Kidney (tissue), 22 donors: ENCODE measurements at places on chromosomes 3 and 15.

DNA sequence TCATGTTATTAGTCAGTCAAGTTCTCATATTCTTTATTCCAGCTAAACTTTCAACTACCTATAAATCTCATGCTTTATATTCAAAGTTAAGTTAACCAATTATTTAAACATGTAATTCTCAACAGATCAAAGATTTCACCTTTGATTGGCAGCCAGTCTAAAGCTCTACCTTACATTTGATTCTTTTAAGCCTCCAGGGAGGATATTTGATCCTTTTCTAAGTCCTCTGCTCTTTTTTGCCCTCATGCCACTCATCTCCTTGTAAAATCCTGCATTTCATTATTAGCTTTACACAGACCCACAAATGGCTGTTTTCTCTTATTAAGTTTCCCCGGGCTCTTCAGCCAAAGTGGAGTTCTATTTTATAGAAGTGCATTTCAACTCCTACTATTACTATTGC lies 134.1 kb downstream of the NLGN1 start:
- no peak overlapping the region for H3K27ac ChIP-seq
- no peaks in the 10 kb centered on the region for H3K36me3 ChIP-seq
- H3K4me3 ChIP-seq, result no peak overlapping the region

DNA sequence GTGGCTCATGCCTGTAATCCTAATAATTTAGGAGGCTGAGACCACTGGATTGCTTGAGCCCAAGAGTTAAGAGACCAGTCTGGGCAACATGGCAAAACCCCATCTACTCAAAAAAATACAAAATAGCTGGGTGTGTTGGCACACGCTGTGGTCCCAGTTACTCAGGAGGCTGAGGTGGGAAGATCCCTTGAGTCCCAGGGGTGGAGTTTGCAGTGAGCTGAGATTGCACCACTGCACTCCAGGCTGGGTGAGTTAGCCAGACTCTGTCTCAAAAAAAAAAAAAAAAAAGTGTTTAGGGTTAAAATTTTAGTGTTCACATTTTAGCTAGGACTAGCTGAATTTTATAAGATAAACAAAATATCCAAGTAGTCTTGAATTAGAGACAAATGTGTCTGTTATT lies 1340.1 kb upstream of the EPHA6 start:
- H3K27me3 ChIP-seq, result no peaks in the 10 kb centered on the region
- no peaks in the 10 kb centered on the region for H3K36me3 ChIP-seq
- H3K27ac ChIP-seq, result no peak overlapping the region
- no peaks in the 10 kb centered on the region for H3K4me1 ChIP-seq
- no peak overlapping the region for H3K4me3 ChIP-seq
- DNase-seq, result no peak

- DNase-seq, result no peak
- no peaks in the 10 kb centered on the region for H3K36me3 ChIP-seq
- H3K27ac ChIP-seq, result no peak overlapping the region
- H3K4me1 ChIP-seq, result peaks cover 10% of the 10 kb centered on the region
Observed at GRCh38 chr15:89192136-89192535, 29.2 kb downstream of the RLBP1 start.

GRCh38 chr3:33795131-33795530 lies 3.3 kb upstream of the PDCD6IP start:
- no peaks in the 10 kb centered on the region for H3K4me1 ChIP-seq
- no peaks in the 10 kb centered on the region for H3K36me3 ChIP-seq
- H3K4me3 ChIP-seq, result no peak overlapping the region
- H3K27me3 ChIP-seq, result no peaks in the 10 kb centered on the region
- DNase-seq, result no peak
- H3K27ac ChIP-seq, result no peak overlapping the region

DNA sequence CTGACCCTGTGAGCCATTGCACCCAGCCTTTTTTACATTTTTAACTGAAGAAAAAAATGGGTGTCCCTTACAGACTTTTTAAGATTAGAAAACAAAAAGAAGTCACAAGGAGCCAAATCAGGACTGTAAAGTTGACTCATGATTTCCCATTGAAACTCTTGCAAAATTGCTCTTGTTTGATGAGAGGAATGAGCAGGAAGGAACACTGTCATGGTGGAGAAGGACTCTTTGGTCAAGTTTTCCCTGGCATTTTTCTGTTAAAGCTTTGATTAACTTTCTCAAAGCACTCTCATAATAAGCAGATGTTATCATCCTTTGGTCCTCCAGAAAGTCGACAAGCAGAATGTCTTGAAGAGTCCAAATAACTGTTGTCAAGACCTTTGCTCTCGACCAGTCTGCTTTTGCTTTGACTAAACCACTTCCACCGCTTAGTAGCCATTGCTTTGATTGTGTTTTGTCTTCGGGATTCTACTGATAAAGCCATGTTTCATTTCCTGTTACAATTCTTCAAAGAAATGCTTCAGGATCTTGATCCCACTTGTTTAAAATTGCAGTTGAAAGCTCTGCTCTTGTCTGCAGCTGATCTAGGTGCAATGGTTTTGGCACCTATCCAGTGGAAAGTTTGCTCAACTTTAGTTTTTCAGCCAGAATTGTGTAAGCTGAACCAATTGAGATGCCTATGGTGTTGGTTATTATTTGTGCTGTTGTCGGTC lies 369.4 kb downstream of the MAGI1 start:
- H3K36me3 ChIP-seq, result no peaks in the 10 kb centered on the region
- no peaks in the 10 kb centered on the region for H3K4me1 ChIP-seq
- DNase-seq, result no peak
- H3K27ac ChIP-seq, result no peak overlapping the region

DNA sequence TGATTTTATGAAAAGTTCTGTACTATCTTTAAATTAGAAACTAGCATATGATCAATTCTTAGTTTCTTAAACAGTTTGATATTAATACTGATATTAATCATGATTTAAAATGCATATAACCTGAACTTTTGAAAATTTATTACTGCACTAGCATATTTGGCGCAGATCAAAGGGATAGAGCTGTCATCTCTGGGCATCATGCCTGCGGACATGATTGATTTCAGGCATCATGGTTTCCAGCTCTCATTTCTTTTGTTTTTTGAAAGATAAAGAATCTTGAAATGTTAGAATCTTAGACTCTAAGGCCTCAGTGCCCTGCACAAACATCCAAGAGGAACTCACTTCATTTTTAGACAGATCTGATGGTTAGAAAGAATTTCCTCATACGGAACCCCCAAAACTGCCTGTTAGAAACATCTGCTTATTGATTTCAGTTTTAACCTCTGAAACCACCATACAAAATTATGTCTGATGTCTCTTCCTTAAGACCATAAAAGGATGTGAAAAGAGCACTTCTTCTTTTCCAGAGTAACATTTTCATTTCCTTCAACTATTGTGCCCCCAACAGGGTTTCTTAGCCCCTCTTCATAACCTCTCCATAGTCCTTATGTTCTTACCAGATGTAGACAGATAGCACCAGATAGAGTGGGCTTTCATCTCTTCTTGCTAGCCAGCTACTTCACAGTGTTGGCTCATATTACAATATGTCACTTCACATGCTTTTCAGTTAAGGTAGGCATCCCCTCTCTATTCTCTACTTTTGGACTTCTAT lies 110.8 kb downstream of the BBX start:
- no peaks in the 10 kb centered on the region for H3K36me3 ChIP-seq
- no peak for DNase-seq
- H3K27me3 ChIP-seq, result no peaks in the 10 kb centered on the region

DNA sequence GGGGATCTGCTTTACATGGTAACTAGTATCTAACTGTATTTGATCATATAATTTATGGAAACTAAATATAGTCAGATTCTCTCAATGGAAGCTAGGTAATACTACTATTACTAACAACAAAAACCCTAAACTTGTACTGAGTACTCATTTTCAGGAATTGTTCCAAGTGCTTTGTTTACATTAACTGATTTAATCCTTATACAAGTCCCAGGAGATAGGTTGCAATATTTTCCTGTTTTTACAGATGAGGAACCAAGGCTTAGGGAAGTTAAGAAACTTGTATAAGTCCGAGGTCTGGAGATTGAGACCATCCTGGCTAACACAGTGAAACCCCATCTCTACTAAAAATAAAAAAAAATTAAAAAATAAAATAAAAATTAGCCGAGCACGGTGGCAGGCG lies 7.5 kb upstream of the MTHFS start:
- no peaks in the 10 kb centered on the region for H3K27me3 ChIP-seq
- H3K4me1 ChIP-seq, result no peaks in the 10 kb centered on the region
- no peak for DNase-seq

- H3K4me3 ChIP-seq, result no peak overlapping the region
- H3K36me3 ChIP-seq, result no peaks in the 10 kb centered on the region
- peaks cover 3% of the 10 kb centered on the region for H3K4me1 ChIP-seq
- H3K27me3 ChIP-seq, result no peaks in the 10 kb centered on the region
Observed at GRCh38 chr3:138394686-138395085, 39.7 kb upstream of the ESYT3 start.

DNA sequence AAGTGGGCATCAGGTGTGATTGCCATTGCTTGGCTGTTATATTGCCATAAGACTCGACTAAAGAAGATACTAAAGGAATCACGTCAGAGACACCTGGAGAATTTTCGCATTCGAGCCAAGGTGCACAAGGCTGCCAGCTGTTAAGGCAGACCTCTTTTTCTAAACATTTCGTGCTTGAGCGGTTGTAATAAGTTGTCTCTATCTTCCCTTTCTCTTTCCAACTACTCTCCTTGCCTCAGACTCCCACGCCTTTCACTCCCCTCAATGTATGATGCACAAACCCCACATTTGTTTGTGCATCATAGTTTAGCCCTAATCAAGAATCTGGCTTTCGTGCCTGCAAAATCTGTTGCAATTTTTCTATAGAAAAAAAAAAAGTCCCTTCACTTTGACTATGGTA lies 118.0 kb downstream of the IQCH start:
- no peaks in the 10 kb centered on the region for H3K27me3 ChIP-seq
- no peak overlapping the region for H3K27ac ChIP-seq
- no peaks in the 10 kb centered on the region for H3K4me1 ChIP-seq

DNA sequence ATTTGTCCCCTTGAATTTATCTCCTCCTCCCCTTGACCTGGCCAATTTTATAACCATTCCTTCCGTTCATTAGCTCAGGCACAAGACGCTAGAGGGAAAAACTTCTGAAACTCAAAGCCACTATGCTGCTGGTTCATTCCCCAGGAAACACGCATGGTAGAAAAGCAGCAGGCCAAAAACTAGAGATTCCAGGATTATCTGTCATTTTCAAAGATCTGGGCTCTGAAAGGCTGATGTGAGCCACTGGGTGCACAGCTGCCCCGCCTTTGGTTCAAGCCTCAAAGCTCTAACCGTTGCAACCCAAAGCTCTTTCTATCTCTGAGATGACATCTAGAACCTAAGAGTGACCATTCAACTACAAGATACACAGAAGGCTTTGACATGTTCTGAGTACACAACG lies 6.1 kb downstream of the ANP32A start:
- no peak overlapping the region for H3K4me3 ChIP-seq
- no peaks in the 10 kb centered on the region for H3K36me3 ChIP-seq
- peaks cover 14% of the 10 kb centered on the region for H3K4me1 ChIP-seq
- no peak for DNase-seq

DNA sequence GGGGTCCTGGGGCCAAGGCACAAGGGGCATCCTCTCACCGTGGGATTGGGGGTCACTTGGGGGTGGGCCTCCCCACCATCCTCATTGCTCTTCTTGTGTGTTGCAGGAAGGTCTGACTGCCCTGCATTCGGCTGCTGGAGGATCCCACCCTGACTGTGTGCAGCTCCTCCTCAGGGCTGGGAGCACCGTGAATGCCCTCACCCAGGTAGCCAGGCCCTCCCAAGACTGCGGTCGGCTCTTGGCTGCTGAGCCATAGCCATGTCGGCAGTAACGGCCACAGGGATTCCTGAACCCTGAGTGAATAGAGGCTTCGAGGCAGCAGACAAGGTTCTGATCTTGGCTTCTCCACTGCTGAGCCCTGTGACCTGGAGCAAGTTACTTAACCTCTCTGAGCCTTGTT lies 19.7 kb downstream of the ANKDD1A start:
- H3K4me1 ChIP-seq, result no peaks in the 10 kb centered on the region
- no peak overlapping the region for H3K27ac ChIP-seq
- H3K36me3 ChIP-seq, result no peaks in the 10 kb centered on the region
- DNase-seq, result no peak
- H3K27me3 ChIP-seq, result no peaks in the 10 kb centered on the region
- H3K4me3 ChIP-seq, result no peak overlapping the region

DNA sequence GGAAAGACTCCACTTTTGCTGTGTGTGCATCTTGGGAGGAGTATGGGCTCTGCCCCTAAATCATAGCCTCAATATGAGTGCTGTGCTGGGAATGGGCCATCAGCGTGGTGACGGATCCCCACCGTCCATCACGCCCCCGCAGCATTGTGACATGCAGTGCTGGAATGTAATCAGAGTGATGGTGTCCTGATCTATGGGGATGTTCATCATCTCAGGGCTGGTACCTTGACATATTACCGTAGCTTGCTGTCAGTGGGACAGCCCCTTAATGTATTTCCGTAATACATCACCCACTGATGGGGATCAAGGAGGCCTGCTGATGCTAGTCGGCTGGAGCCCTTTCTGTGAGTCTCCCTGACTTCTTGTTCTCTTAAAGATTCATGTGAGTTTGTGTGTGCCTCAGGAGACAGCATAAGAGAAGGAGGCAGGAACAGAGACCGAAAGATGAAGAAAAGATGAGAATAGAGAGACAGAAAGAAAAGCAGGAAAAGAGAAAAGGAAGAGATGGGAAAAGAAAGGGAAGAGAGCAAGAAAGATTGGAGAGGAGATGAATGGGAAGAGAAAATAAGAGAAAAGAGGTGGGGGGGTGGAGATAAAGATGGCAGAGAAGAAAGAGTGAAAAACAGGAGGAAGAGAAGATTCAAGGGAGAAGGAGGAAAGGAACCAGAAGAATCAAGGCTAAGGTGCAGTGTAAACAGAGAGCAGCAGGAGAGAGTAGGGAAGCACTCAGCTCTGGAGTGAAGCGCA lies 183.7 kb downstream of the RPLP1 start:
- no peaks in the 10 kb centered on the region for H3K27me3 ChIP-seq
- no peaks in the 10 kb centered on the region for H3K4me1 ChIP-seq
- H3K4me3 ChIP-seq, result no peak overlapping the region

DNA sequence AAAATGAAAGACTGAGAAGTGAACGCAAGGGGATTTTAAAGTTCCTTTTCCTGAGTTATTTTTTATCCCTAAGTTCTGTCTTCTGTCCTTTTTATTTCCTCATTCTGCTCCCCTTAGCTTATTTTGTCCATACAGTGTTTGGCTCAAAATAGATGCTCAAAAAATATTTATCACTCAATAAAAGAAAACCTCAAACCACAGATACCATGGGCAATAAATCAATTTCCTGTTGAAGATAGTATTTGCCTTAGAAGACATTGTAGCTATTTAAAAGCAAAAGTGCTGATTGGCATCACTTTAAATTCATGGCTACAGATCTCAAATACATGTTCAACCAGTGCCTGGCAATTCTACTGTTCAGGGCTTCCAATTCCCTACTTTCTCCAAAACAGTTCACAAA lies 316.5 kb upstream of the ADAMTS9 start:
- no peak overlapping the region for H3K27ac ChIP-seq
- no peak for DNase-seq
- H3K4me1 ChIP-seq, result no peaks in the 10 kb centered on the region
- no peaks in the 10 kb centered on the region for H3K36me3 ChIP-seq
- H3K27me3 ChIP-seq, result no peaks in the 10 kb centered on the region
